ENCODE measurements at places on chromosomes 2 and 18.

GRCh38 chr2:181858600-181858999, 32.9 kb upstream of the ITPRID2 start:
- DNase-seq, result no peak

DNA sequence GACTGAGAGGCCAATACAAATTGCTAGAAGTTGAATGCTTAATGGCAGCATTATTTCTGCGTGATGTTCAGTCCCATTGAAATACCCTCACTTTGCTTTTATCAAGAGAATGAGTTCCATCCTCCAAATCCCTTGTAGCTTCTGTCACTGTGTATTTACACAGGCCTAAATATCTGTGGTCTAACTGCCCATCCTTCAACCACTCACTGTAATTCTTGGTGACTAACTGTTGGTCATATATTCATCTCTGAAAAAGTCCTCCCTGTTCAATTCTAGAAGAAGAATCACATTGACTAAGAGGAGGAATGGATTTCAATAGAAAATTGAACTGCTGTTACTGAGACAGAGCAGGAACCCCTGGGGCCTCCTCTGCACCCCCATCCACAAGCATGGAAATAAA, 74.2 kb upstream of the L3MBTL4 start:
- no peak for DNase-seq

DNA sequence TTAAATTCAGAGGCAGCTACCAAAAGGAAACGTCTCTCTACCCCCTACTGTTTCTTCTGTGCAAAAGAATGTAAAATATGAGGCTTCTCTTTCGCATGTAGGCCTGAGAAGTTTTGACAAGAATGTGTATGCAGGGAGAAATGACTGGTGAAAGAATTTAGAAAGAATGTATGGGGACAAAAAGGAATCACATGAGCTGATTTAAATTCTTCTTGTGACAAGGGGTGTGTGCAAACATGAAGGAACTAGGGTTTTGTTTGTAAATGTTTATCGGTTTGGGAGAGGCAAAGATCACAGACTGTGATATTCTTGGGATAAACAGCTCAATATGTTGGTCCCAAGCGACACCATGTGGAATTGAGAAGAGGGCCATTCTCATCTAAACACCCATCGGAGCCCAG, 345.2 kb upstream of the VRK2 start:
- DNase-seq, result no peak

DNA sequence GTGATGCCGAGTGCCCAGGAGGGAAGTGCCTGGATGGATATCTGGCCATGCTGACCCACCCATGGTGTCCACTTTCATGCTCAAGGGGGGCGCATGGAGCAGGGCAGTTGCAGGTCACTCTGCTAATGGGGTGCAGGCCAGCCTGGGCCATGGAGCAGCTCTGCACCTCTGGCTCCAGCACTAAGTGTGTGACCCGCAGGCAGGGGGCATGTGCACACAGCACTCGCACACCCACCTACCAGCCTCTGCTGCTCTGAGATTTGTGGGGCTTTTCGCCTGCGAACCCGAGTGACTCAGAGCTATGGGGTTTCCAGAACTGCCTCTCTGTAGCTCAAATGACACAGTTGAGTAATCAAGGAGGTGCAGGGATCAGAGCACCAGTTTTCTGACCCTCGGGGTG, 66.2 kb downstream of the CYP26B1 start:
- DNase-seq, result no peak

GRCh38 chr2:195813421-195813820, 156.4 kb downstream of the SLC39A10 start:
- no peak for DNase-seq

DNA sequence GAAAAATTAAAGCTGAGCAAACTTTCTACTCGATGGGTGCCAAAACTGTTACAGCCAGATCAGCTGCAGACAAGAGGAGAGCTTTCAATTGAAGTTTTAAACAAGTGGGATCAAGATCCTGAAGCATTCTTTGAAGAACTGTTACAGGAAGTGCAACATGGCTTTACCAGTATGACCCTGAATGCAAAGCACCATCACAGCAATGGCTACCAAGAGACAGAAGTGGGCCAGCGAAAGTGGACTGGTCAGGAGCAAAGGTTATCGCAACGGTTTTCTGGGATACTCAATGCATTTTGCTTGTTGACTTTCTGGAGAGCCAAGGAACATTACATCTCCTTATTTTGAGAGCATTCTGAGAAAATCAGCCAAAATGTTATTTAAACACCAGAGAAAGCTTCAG, 9.1 kb upstream of the SERPINB5 start:
- DNase-seq, result no peak

GRCh38 chr18:31603315-31603714, 11.6 kb downstream of the TTR start:
- DNase-seq, result no peak

GRCh38 chr18:51193621-51194287, 3.7 kb downstream of the MEX3C start:
- DNase-seq, result peak; percentile 51

DNA sequence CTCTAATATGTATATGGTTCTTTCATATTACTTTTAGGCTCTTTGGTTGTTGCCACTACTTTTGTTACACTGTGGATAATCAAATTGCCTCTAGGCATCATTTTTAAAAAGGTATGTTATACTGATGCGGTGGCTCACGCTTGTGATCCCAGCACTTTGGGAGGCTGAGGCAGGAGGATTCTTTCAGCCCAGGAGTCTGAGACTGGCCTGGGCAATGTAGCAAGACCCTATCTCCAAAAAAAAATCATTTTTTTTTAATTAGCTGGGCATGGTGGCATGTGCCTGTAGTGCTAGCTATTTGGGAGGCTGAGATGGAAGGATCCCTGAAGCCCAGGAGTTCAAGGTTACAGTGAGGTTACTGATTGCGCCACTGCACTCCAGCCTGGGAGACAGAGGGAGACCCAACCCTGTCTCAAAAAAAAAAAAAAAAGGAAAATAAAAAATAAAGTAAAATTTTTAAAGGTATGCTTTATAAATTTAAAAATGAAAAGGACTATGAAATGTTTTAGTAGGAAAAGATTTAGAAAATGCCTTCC, 48.1 kb upstream of the DYNC2LI1 start:
- DNase-seq, result no peak

GRCh38 chr2:24214880-24215279, 40.0 kb downstream of the FAM228A start:
- no peak for DNase-seq

DNA sequence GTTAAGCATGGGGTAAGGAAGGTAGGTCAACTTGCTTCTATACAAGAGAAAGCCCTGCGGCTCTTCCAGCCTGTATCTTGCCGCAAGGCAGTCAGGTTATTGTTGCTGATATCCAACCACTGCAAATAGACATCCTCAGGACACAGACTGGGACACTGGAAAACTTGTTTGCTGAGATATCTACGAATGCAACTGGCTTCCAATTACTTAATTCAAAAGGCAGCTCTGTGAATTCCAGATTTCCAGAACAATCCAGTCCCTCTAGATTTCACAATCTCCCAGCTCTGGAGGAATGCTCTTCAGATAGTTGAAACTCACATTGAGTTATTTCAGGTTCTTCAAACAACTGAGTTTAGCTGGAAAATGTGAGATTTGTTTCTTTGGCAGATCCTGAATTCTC, 34.6 kb upstream of the SP9 start:
- DNase-seq, result no peak

GRCh38 chr2:85015653-85016360, 44.8 kb downstream of the KCMF1 start:
- no peak for DNase-seq

DNA sequence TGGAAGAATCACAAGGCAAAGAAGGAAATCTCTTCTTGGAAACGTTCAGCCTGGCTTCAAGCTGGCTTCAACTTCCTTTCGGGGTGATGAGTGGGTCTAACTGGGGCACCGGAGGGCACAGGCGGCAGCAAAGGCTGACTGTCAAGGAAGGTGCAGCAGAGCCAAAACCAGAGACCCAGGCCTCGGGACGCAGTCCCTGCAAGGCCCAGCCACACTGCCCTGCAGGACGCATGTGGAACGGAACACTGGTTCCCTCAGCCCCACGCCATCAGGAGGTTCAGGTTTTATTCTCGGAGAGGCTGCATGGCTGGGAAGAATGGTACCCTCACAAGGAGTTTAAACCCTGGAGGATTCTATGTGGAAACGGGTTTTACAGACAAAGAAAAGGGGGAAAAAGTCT, 165.5 kb downstream of the HDAC4 start:
- DNase-seq, result no peak

DNA sequence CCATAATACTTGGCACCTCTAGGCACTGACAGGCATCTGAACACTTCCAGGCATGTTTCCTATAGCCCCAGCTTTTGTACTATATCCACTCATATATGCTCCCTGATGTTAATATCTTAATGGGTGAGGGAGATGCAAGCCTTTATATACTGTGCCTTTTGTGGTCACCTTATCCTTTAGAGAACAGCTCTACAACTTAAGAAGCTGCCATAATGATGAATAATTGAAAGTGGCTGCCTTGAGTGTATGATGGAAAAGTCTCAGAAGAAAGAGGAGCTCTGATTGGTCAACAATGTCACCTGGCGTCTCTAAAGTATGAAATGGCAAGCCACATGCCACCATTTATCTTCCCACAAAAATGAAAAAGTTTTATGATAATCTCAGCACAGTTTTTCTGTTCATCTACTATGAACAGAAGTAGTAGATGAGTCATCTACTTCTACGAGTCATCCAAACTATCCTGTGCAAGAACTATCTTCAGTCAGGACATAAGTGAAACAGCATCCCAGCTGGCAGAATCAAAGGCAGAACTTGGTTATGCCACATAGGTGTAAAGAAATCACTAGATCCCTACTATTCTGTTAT, 997.9 kb upstream of the CELF4 start:
- DNase-seq, result peak; percentile 4

GRCh38 chr2:47033102-47033880, 117.7 kb upstream of the MCFD2 start:
- DNase-seq, result no peak

DNA sequence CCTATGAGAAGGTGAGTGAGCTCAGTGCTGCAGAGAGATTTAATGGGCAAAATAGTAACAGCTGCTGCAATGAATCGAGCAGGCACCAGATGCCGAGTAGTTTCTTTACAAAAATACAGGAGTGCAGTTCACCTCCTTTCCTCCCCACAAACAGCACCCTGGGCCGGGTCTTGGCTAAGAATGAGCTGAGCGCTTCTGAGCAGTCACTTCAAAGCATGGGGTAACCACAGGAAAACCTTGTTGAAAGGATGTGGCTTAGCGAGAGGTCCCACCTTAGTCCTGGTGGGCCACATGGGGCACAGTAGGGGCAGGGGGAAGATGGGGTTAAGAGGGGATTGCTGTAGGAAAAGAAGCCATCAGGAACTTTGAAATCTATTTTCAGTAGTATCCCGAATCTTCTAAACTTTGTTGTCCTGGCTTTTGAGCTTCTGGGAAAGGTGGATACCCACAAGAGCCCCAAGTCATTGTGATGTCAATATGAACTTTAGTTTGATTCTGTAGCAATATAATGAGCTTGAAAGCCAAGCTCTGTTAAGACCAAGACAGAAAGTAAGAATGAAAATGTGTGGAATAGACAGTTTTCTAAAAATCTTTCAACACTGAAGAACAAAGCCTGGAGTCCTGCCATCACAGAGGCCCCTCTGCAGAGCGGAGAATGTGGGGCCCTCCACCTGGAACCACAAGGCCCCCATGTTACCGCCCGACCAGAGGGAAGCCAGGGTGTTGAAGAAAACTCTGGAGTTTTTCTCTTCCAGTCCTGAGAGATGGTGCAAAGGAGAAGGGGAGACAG, 101.0 kb upstream of the ZNF236 start:
- no peak for DNase-seq

DNA sequence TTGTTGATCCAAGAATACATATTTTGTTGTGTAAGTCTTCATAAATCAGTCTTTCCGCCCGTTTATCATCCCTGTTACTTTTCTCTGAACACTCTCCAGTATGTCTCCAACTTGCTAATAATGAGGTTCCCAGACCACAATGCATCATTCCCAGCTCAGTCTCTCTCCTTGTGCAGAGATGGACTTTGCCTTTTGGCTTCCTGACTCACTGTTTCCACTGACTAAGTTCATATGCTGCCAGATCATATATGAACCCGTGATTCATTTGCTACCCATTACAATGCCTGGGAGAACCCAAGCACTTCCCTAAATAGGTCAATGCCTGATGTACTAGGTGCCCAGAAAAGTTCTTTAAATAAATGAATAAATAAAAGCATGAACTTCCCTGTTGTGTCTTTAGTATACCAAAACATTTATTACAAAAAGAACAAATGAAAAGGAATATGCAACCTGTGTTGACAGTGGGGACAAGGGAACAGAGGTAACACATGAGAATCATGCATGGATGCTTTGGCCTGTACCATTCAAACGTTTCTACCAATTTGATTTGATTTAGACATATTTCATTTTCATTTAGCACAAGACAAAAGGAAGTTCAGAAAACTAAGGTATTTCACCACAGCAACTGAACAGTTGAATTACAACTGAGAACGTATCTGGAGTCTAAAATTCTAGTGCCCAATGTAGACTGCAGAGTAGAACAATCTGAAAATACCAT, 215.4 kb upstream of the HNRNPA3 start:
- DNase-seq, result peak; percentile 98

- DNase-seq, result no peak
Observed at GRCh38 chr2:237894396-237894979, 35.1 kb downstream of the RAMP1 start.

DNA sequence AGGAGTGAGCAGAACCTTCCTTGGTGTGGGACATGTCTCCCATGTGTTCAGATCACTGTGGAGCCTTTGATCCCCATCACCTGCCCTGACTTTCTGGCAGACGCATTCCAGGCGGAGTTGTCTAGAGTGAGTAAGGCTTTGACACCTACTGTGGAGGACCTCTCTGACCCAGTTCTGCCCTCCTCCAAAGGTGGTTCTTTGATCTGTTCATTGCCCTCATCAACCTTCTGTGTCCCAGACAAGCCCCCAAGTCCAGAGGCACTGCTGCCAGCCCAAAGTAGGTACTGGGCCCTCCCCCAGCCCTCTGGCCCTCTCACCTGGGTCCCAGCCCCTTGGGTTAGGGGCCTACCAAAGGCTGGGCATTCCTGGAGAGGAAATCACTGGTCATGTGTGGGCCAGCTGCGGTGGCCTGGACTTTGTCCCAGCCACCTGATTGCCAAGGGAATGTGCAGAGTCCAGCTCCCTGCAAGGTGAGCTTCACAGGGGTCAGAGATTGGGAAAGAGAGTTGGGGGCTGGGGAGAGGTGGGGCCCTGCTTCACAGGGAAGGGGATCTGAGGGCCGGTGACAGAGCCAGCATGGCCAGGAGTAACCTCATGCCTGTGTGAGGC, 12.1 kb upstream of the FAHD2A start:
- DNase-seq, result no peak

- peak; percentile 56 for DNase-seq
Observed at GRCh38 chr2:31297751-31298150, 63.8 kb downstream of the EHD3 start.

All from RKO (cell line).